Spleen (tissue), 13 donors: ENCODE measurements at places on chromosomes 6 and 20.

DNA sequence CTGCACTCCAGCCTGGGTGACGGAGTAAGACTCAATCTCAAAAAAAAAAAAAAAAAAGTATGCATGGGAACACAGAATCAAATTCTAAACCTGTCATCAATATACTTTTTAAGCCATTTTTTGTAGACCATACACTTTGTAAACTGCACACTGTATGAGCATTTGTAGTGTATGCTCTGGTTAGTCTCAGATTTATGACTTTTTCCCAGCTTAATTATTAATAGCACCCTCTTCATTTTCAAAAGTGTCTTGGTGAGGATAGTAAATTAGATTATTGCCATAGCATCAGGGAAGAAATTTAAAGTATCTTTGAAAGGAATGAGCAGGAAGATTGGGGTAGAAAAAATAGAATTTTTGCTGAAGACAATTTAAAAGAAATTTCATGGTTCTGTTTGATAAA lies 330.8 kb upstream of the RSPO3 start:
- H3K27me3 ChIP-seq: no peaks in the 10 kb centered on the region
- no peak overlapping the region for H3K4me3 ChIP-seq
- H3K4me1 ChIP-seq: no peaks in the 10 kb centered on the region
- no peaks in the 10 kb centered on the region for H3K36me3 ChIP-seq
- no peak for DNase-seq

GRCh38 chr6:108163644-108164542 lies 1.9 kb upstream of the NR2E1 start:
- peaks cover 100% of the 10 kb centered on the region for H3K27me3 ChIP-seq
- H3K4me3 ChIP-seq: no peak overlapping the region
- no peaks in the 10 kb centered on the region for H3K36me3 ChIP-seq
- no peak overlapping the region for H3K27ac ChIP-seq

GRCh38 chr6:41371461-41371991 lies 36.1 kb downstream of the NCR2 start:
- H3K27ac ChIP-seq: no peak overlapping the region
- DNase-seq: peak; percentile 73
- H3K4me3 ChIP-seq: peak overlapping the region; percentile 30
- no peaks in the 10 kb centered on the region for H3K36me3 ChIP-seq

DNA sequence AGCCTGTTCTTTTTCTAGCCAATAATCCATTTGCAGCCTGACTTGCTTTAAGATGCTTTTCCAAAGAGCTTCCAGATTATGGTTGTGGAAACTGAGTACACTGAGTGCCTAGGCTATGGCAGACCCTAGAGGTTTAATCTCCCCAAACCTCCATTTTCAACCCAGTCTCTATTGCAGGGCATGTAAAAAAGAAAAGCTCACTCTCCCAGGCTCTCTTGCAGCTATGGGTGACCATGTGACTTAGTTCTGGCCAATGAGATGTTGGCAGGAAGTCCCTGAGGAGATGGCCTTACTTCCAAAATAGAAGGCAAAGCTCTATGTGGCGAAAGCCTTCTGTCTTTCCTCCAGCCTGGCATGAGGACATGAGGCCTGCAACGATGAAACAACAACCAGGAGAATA lies 3.8 kb downstream of the PDRG1 start:
- H3K4me3 ChIP-seq: no peak overlapping the region
- H3K4me1 ChIP-seq: peaks cover 16% of the 10 kb centered on the region
- DNase-seq: no peak
- H3K36me3 ChIP-seq: peaks cover 63% of the 10 kb centered on the region
- no peaks in the 10 kb centered on the region for H3K27me3 ChIP-seq
- H3K27ac ChIP-seq: no peak overlapping the region

GRCh38 chr20:57682184-57683101 lies 27.4 kb downstream of the PMEPA1 start:
- no peaks in the 10 kb centered on the region for H3K27me3 ChIP-seq
- H3K36me3 ChIP-seq: no peaks in the 10 kb centered on the region
- peaks cover 64% of the 10 kb centered on the region for H3K4me1 ChIP-seq
- no peak for DNase-seq
- no peak overlapping the region for H3K27ac ChIP-seq

- H3K4me1 ChIP-seq: no peaks in the 10 kb centered on the region
- no peaks in the 10 kb centered on the region for H3K36me3 ChIP-seq
- no peak for DNase-seq
- no peak overlapping the region for H3K4me3 ChIP-seq
Observed at GRCh38 chr20:60100780-60101179, 142.6 kb downstream of the CDH26 start.

DNA sequence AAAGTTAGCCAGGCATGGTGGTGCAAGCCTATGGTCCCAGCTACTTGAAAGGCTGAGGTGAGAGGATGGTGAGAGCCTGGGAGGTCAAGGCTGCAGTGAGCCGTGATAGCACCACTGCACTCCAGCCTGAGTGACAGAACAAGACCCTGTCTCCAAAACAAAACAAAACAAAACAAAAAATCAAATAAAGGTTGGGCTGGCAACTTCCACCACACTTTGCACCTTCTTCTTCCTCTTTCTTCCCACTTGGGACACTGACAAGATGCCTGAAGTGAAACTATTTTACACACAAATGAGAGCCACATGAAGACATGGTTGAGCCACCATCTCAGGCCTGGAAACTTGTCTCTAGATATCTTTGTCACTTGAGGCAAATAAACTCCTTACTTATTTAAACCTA lies 53.8 kb upstream of the CCDC28A start:
- H3K36me3 ChIP-seq: no peaks in the 10 kb centered on the region
- no peak overlapping the region for H3K4me3 ChIP-seq
- H3K27me3 ChIP-seq: no peaks in the 10 kb centered on the region

DNA sequence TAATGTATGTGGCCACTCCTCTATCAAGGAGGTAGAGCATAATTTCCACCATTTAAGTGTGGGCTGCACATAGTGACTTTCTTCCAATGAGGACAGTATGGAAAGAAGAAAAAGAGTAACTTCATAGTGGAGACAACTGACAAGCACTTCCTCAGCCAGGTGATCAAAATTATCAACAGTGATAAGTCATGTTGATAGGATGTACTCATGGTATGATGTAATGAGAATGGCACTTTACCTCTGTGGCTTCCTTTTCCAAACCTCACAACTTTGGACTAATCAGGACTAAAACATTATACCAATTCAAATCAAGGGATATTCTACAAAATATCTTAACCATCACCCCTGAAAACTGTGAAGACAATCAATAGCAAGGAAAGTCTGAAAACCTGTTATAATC lies 302.3 kb upstream of the CITED2 start:
- no peaks in the 10 kb centered on the region for H3K27me3 ChIP-seq
- no peak overlapping the region for H3K4me3 ChIP-seq
- no peak overlapping the region for H3K27ac ChIP-seq
- no peak for DNase-seq
- no peaks in the 10 kb centered on the region for H3K36me3 ChIP-seq

GRCh38 chr20:22861990-22862389 lies 173.1 kb upstream of the SSTR4 start:
- DNase-seq: no peak
- no peaks in the 10 kb centered on the region for H3K36me3 ChIP-seq
- H3K4me3 ChIP-seq: no peak overlapping the region
- peak overlapping the region; percentile 27 for H3K27ac ChIP-seq
- no peaks in the 10 kb centered on the region for H3K27me3 ChIP-seq

- no peak for DNase-seq
- peak overlapping the region; percentile 78 for H3K27ac ChIP-seq
- no peaks in the 10 kb centered on the region for H3K27me3 ChIP-seq
- no peaks in the 10 kb centered on the region for H3K4me1 ChIP-seq
- H3K4me3 ChIP-seq: no peak overlapping the region
Observed at GRCh38 chr6:159952289-159953005, 16.4 kb upstream of the IGF2R start.

DNA sequence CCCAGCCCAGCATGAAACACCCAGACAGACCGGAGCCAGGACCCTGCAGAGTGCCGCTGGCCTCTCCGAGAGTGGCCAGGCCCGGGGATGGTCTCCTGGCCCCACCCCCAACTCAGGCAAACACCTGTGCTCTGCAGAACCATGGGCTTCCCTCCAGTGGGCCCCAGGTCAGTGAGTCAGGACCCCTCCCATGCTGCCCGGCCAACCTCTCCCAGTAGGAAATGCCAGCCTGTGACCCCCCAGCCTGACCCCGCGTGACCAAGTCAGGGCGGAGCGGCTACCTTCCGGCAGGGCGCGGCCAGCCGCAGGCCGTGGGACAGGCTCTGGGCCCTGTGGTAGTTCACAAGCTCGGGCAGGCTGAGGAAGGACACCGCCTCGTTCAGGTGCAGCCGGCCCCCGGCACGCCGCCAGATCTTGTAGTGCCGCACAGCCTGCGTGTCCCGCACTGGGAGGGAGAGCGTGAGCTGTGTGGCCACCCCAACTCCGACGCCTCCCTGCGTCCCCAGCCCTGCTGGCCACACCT lies 3.2 kb downstream of the PTK6 start:
- no peak overlapping the region for H3K4me3 ChIP-seq
- peaks cover 44% of the 10 kb centered on the region for H3K4me1 ChIP-seq
- DNase-seq: peak; percentile 79
- H3K27me3 ChIP-seq: no peaks in the 10 kb centered on the region
- no peaks in the 10 kb centered on the region for H3K36me3 ChIP-seq
- H3K27ac ChIP-seq: no peak overlapping the region

DNA sequence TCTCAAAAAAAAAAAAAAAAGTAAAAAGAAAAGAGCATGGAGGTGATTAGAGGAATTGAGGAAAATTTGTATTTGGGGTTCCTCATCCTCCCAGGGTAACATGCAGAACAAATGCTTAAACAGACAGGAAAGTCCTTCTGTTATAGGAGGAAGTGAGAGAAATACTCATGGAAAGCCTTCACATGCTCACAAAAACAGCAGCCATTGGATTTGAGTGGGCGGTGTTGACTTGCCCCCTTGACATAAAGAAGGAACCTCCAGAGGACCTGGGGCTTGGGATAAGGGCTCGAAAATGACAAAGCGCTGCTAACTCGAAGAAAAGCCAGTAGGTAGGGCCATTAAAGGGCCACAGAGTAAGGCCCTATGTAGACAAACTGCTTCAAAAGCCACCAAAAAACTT lies 17.5 kb upstream of the SAMHD1 start:
- H3K4me3 ChIP-seq: no peak overlapping the region
- no peaks in the 10 kb centered on the region for H3K27me3 ChIP-seq
- peak overlapping the region; percentile 35 for H3K27ac ChIP-seq
- H3K4me1 ChIP-seq: no peaks in the 10 kb centered on the region
- H3K36me3 ChIP-seq: no peaks in the 10 kb centered on the region

GRCh38 chr6:75130784-75131183 lies 75.1 kb downstream of the COL12A1 start:
- DNase-seq: no peak
- no peaks in the 10 kb centered on the region for H3K4me1 ChIP-seq
- no peak overlapping the region for H3K4me3 ChIP-seq

DNA sequence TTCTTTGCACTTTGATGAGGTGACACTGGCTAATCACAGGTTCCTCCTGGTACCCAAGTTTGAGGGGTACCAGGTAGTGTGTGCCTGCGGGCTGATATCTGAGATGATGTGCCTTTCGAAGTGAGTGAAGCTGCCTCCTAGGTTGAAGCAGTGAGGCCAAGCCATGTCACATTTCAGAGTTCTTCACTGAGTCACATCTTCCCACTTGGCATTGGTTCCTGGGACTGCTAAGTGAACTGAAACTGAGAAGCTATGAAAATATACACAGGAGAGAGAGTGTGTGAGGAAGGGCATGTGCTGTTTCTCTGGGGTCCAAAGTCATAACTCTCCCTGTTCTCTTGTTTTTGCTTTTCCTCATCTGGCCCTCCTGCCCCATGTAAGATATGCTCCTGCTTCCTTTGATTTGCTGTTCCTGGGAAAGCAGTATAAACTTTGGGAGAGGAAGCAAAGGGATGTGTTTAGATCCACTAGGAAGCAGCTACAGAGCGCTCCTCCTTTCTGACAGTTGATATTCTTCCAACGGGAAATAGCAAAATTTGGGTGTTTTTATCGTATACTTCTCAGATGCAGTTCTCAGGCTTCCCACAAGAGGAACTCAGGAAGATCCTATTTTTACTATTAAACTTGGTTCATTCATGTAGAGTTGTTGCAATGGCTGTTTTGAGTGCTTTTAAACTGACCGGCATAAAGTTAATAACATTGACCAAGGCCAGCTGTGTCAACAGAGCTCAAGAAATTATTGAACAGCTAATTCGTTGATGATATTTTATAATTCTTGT lies 153.7 kb downstream of the MOXD1 start:
- H3K27ac ChIP-seq: no peak overlapping the region
- H3K4me1 ChIP-seq: no peaks in the 10 kb centered on the region
- no peaks in the 10 kb centered on the region for H3K36me3 ChIP-seq
- H3K27me3 ChIP-seq: no peaks in the 10 kb centered on the region

DNA sequence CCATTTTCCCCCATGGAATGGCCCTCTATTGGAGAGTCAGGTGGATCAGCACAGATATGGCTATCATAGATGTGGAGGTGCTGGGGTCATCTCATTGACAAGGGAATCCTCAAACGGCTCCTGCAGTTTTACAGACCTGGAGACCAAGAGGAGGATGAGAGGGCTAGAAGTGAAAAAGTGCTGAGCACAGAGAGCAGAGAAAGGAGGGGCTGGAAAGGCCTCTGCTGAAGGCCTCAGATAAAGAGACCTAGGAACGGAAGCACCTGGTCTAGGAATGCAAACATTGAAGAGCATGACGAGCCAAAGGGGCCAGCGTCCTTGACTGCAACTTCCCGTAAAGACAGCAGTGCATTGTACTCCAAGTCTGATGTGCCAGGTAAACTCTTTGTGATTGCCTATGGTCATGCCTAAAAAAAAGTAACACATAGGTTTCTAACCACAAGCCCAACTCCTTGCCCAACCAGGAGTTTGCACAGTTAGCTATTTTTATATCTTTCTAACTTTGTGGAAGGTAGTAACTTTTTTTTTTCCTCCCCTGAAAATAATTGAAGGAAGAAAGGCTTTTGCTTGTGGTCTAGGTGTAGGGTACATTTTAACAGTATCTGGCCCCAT lies 15.2 kb downstream of the RSPH4A start:
- H3K36me3 ChIP-seq: peaks cover 4% of the 10 kb centered on the region
- H3K27me3 ChIP-seq: no peaks in the 10 kb centered on the region
- peak overlapping the region; percentile 25 for H3K27ac ChIP-seq
- H3K4me1 ChIP-seq: peaks cover 29% of the 10 kb centered on the region

GRCh38 chr6:81515562-81516453 lies 236.7 kb downstream of the TENT5A start:
- no peak overlapping the region for H3K27ac ChIP-seq
- H3K4me1 ChIP-seq: no peaks in the 10 kb centered on the region
- H3K27me3 ChIP-seq: no peaks in the 10 kb centered on the region
- no peak for DNase-seq

DNA sequence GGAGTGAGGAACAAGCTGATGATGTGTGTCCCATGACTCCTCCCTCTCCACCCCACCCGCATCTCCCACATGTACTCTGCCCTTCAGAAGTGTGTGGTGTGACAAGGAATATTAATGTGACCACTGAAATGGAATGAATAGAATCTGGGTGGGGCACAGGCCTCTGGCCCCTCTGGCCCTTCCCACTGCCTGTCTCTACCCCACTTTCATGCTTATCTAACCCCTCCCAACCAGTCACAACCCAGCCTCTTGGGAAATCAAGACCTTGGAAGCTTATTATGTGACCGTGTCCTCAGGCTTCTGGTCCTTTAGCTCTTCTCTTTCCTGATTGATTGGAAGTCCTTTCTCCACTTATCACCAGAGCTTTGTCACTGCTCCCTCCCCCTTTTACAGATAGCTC lies 312.2 kb upstream of the SOX4 start:
- no peaks in the 10 kb centered on the region for H3K36me3 ChIP-seq

GRCh38 chr6:78850621-78851020 lies 16.7 kb upstream of the IRAK1BP1 start:
- no peaks in the 10 kb centered on the region for H3K36me3 ChIP-seq
- DNase-seq: no peak
- H3K4me1 ChIP-seq: no peaks in the 10 kb centered on the region
- no peaks in the 10 kb centered on the region for H3K27me3 ChIP-seq
- no peak overlapping the region for H3K27ac ChIP-seq

GRCh38 chr6:75230484-75231325 lies 12.9 kb downstream of the COX7A2 start:
- no peak overlapping the region for H3K27ac ChIP-seq
- DNase-seq: no peak
- H3K4me3 ChIP-seq: no peak overlapping the region
- H3K27me3 ChIP-seq: no peaks in the 10 kb centered on the region
